ENCODE measurements at places on chromosomes 11 and 22. TPM values are rescaled to one million over a fixed set of nuclear protein-coding genes. Genes with fewer than 3 reads are reported as not detected.

GRCh38 chr11:83971063-83971462 is 684.9 kb upstream of the CCDC90B start:
- DNase-seq = no peak
- H3K36me3 ChIP-seq = no peaks in the 10 kb centered on the region
- no peaks in the 10 kb centered on the region for H3K27me3 ChIP-seq
- no peaks in the 10 kb centered on the region for H3K4me1 ChIP-seq

GRCh38 chr11:692824-693414 is 2.1 kb downstream of the DEAF1 start:
- H3K4me3 ChIP-seq = peak overlapping the region; percentile 91
- H3K4me1 ChIP-seq = peaks cover 28% of the 10 kb centered on the region
- H3K36me3 ChIP-seq = peaks cover 10% of the 10 kb centered on the region

- no peak overlapping the region for H3K27ac ChIP-seq
- DNase-seq = peak; percentile 37
- no peaks in the 10 kb centered on the region for H3K36me3 ChIP-seq
- H3K27me3 ChIP-seq = peaks cover 10% of the 10 kb centered on the region
- H3K4me3 ChIP-seq = no peak overlapping the region
- H3K4me1 ChIP-seq = peaks cover 8% of the 10 kb centered on the region
Observed at GRCh38 chr22:22086501-22087158, 104.0 kb upstream of the TOP3B start.

DNA sequence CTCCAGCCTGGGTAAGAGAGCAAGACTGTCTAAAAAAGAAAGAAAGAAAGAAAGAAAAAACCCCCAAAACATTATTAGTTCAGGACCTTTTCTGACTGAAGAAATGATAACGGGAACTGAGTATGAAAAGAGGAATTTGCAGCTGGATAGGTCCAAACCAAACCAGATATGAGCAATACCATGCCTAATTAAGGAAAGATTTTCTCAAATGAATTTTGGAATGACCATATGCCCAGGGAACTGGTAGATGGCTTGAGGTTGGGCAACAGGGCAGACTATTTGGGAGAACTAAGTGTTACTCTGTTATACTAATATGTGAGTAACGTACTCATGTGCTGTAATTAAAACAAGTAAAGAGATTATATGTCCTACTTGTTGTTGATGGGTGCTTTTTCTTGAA is 186.1 kb downstream of the TMEM135 start:
- peaks cover 4% of the 10 kb centered on the region for H3K4me1 ChIP-seq
- H3K4me3 ChIP-seq = no peak overlapping the region
- no peaks in the 10 kb centered on the region for H3K27me3 ChIP-seq

DNA sequence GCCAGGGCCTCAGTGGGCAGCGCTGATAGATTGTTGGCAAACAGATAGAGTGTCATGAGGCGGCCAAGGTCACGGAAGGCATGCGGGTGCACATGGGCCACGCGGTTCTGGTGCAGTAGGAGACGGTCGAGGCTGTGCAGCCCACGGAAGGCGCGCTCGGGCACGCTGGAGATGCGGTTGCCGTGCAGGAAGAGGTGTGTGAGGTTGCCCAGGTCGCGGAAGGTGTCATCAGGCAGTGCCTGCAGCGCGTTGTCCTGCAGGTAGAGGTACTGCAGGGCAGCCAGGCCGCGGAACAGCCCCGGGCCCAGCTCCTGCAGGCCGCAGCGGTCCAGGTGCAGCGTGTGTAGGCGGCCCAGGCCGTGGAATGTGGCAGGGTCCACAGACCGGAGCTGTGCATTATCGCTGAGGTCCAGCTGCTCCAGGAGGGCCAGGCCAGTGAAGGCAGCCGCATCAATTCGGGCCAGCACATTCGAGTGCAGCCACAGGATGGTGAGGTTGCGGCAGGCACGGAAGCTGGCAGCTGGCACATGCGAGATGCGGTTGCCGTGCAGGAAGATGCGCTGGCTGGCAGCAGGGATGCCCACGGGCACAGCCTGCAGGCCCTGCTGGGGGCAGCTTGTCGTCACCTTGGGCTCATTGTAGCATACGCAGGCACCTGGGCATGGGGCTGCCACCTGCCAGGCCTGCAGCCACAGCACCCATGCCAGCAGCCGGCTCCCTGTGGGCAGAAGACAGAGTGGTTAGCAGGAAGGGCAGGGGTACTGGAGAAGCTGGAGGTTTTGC is 25.5 kb downstream of the RTN4R start:
- H3K36me3 ChIP-seq = no peaks in the 10 kb centered on the region
- no peak overlapping the region for H3K27ac ChIP-seq
- H3K4me1 ChIP-seq = peaks cover 14% of the 10 kb centered on the region
- no peak for DNase-seq
- H3K27me3 ChIP-seq = no peaks in the 10 kb centered on the region
- no peak overlapping the region for H3K4me3 ChIP-seq

- peaks cover 45% of the 10 kb centered on the region for H3K27me3 ChIP-seq
- H3K4me1 ChIP-seq = no peaks in the 10 kb centered on the region
- H3K4me3 ChIP-seq = no peak overlapping the region
- no peak for DNase-seq
Observed at GRCh38 chr11:20594274-20595061, 4.9 kb upstream of the SLC6A5 start.

GRCh38 chr11:119126675-119127268 is 5.4 kb downstream of the HINFP start:
- H3K27ac ChIP-seq = no peak overlapping the region
- H3K4me1 ChIP-seq = peaks cover 8% of the 10 kb centered on the region
- peaks cover 24% of the 10 kb centered on the region for H3K36me3 ChIP-seq
- H3K27me3 ChIP-seq = no peaks in the 10 kb centered on the region
- peak; percentile 14 for DNase-seq
- H3K4me3 ChIP-seq = no peak overlapping the region

DNA sequence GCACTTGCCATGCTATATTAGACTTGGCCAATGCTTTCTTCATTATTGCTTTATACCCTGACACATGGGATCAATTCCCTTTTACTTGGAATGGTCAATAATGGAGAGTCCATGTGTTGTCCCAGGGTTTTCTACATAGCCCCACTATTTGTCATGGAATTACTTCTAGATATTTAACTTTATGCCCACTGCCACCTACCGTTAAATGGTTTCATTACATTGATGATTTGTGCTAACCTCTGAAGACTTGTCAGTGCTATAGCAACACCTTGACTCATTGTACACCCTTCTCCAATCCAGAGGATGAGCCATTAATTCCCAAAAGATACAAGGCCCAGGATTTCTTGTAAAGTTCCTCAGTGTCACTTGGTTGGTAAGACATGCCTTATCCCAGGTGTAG is 31.4 kb upstream of the SLC22A25 start:
- H3K27me3 ChIP-seq = no peaks in the 10 kb centered on the region
- H3K4me1 ChIP-seq = no peaks in the 10 kb centered on the region
- DNase-seq = no peak

DNA sequence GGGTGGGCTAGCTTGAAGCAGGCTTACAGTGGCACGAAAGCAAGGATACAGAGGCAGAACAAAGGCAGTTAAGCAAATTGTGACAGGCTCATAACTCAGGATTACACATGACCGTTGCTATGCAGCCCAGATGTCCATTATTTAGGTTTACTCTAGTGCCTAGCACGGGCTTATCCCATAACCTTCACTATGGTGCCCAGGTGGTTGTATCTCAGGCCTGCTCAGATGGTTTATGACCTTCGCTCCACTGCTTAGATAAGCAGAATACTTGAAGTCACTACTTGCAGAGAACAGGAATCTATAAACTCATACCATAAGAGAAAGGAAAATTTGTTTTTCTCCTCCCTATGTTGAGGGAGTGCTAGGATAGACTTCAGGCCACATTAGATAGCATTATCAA is 9.0 kb downstream of the OR6M1 start:
- no peak overlapping the region for H3K27ac ChIP-seq
- no peak overlapping the region for H3K4me3 ChIP-seq
- no peak for DNase-seq
- no peaks in the 10 kb centered on the region for H3K27me3 ChIP-seq
- no peaks in the 10 kb centered on the region for H3K4me1 ChIP-seq

- peaks cover 52% of the 10 kb centered on the region for H3K36me3 ChIP-seq
- no peak overlapping the region for H3K27ac ChIP-seq
- no peak overlapping the region for H3K4me3 ChIP-seq
- H3K4me1 ChIP-seq = peaks cover 7% of the 10 kb centered on the region
Observed at GRCh38 chr22:37959231-37959825, 5.8 kb downstream of the POLR2F start.

DNA sequence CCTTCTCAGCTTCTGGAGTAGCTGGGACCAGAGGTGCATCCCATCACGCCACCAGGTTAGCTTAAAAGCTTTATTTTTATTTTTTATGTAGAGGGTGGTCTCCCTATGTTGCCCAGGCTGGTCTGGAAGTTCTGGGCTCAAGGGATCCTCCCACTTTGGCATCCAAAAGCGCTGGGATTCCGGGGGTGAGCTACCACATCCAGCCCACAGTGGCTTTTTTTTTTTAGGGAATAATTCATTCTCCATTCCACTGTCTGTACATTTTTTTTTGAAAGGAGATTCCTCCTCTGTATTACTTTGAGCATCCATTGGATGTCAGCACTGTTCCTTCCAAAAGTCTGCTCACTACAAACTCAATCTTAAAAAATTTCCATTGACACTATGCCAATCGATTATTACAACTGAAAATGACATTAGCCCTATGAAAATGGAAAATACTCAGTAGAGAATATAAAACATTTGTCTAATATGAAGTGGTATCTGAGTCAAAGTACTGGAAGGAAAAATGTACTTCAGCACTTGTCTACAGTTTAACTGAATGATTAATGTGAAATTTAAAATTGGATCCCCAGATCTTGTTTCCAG is 1.3 kb upstream of the LPXN start:
- peak overlapping the region; percentile 100 for H3K27ac ChIP-seq
- no peaks in the 10 kb centered on the region for H3K27me3 ChIP-seq
- peak overlapping the region; percentile 89 for H3K4me3 ChIP-seq
- H3K36me3 ChIP-seq = peaks cover 6% of the 10 kb centered on the region
- peaks cover 58% of the 10 kb centered on the region for H3K4me1 ChIP-seq

SHISAL1 gene
- 52.5 TPM for total RNA-seq

RHOG gene
- 13.3 TPM for total RNA-seq

SLC37A2 gene
- 0.29 TPM for total RNA-seq

C11orf65 gene
- 1.1 TPM for total RNA-seq

Measured in osteoblast (primary cell).